Activated T-helper 2 cell treated with anti-CD3 and anti-CD28 coated beads, Interferon-gamma antibody, Interleukin-2, Interleukin-4, amounts not matched to agents 10 μg/mL and 5 μg/mL and 100 μg/mL, durations not matched to agents 14 hours and 24 hours and 36 hours (primary cell): ENCODE measurements at places on chromosomes 12 and 14. TPM values are rescaled to one million over a fixed set of nuclear protein-coding genes. Genes with fewer than 3 reads are reported as not detected.

Gene OVCH1
- not detected in 2 replicates for total RNA-seq

Gene SPIC
- total RNA-seq: not detected in 2 replicates

Gene NR4A1
- 134 and 139 TPM in 2 replicates for total RNA-seq

Gene RERGL
- not detected in 2 replicates for total RNA-seq

Gene GLS2
- total RNA-seq: 1.5 and 3.1 TPM in 2 replicates

Gene KRT5
- total RNA-seq: not detected in 2 replicates

Gene KCNMB4
- total RNA-seq: 0.37 and 0.55 TPM in 2 replicates

Gene TNFRSF1A
- total RNA-seq: 37.6 TPM in 2 replicates

Gene LRCOL1
- total RNA-seq: not detected in 2 replicates

Gene C1QL4
- not detected in 2 replicates for total RNA-seq

Gene SP1
- total RNA-seq: 66.4 and 67.9 TPM in 2 replicates

Gene OR4E1
- 0.07 TPM in 1 of 2 replicates, not detected in the other for total RNA-seq

- DNase-seq: no peak
These were observed 14.7 kb upstream of the NCOR2 start for GRCh38 chr12:124582108-124582424.

- no peak for DNase-seq
These were observed 16.3 kb upstream of the FLVCR2 start for GRCh38 chr14:75562089-75562488.

DNA sequence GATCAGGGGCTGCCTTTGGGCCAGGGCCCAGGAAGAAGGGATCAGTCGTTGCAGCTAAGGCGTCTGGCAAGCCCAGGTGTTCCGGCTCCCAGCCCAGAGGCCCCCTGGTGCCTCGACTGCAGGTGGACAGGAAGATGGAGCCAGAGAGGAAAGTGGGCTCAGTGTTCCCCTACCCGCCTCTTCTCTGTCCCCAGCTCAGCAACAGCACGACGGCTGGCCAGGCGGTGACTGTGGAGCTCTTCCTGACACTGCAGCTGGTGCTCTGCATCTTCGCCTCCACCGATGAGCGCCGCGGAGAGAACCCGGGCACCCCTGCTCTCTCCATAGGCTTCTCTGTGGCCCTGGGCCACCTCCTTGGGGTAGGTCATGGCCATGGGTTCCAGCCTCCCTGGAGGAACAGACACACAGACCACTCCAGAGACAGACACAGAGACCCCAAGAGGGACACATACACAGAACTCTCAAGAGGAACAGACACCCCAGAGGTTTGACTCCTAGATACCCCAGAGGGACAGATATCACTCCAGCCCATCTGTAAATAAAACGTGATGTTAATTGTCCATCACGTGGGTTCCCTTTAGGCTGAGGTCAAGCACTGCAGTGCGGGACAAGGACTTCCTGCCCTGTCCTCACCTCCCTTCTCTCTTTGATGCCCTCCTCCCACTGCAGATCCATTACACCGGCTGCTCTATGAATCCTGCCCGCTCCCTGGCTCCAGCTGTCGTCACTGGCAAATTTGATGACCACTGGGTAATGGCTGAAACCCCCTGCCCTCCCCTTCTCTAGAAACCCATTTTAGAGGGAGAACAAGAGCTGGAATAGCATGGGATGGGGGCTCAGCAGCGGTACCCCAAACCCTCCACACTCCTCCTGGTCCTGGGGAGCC is 3.7 kb downstream of the AQP2 start:
- DNase-seq: no peak

- DNase-seq: no peak
These were observed 55.3 kb downstream of the RIN3 start for GRCh38 chr14:92568621-92569479.

DNA sequence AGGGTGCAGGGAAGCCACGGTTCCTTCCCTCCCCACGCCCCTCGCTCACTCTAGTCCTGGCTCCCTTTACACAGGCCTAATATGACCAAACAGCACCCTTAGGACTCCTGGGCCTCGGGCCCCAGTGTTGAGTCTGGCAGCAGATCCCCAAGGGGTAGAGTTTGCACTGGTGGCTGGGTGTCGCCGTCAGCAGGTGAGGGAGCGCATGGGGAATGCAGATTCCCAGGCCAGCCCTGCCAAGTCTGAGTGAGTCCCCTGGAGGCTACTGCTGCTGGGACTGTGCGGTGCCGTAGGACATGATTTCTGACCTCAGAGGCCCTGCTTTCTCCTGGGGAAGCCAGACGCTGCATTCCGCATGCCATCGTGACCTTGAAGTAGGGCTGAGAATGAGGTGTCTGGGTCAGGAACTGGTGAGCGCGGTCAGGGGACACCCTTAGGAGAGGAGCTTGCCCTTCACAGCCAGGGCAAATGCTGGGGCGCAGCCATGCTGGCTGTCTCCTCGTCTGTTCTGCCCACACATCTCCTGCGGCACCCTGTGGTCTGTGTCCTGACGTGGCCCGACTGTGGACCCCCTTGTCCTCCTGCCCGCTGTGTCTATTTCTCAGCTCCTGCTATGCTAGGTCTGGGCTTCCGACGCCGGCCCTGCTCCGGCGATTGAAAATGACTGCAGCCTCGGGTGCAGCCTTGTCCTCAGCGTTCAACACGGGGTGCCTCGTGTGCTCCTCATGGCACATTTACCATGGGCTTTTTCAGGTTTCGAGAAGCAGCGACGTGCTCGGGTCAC is 37.6 kb upstream of the PRMT8 start:
- no peak for DNase-seq

- DNase-seq: no peak
These were observed 16.5 kb upstream of the KRT78 start for GRCh38 chr12:52865090-52865944.

DNA sequence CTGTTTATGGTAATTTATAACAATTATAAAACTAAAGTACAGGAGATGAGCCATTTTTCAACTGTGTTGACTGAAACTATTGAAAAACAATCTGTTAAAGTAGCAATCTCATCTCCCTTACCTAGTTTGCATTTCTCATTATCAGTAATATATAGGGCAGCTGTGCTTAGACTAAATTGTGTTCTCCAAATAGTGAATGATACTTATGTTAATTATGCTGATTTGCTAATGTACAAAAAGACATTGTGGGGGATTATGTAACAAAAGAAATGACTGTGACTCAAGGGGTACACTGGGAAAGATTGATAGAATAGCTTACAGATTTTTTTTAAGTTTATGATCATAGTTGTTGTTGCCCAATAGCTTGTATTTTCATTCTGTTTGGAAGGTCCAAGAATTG is 207.7 kb downstream of the FUT8 start:
- no peak for DNase-seq

DNA sequence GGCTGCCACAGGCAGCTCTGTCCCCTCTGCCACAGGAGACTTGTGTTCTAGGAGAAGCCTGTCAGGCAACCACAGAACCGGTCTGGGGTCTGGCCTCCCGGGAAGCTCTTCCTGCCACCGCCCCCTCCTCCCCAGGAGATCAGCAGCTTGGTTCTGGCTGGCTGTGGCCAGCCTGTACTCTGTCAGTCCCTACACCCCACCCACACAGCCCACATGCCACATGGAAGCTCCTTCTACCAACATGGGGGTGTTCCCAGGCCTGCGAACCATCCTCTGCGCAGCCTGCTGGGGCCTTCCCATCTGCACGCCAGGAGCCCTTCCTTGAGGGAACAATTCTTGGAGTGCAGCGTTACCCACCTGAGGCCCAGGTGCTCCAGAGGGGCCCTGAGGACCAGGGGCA is 16.8 kb downstream of the TMEM106C start:
- no peak for DNase-seq

GRCh38 chr12:94458877-94459727 is 565 bp downstream of the CEP83 start:
- DNase-seq: no peak

- DNase-seq: no peak
These were observed 37.0 kb upstream of the CCDC88C start for GRCh38 chr14:91454580-91454979.

- DNase-seq: no peak
These were observed 22.3 kb upstream of the PLEKHH1 start for GRCh38 chr14:67510836-67511235.

DNA sequence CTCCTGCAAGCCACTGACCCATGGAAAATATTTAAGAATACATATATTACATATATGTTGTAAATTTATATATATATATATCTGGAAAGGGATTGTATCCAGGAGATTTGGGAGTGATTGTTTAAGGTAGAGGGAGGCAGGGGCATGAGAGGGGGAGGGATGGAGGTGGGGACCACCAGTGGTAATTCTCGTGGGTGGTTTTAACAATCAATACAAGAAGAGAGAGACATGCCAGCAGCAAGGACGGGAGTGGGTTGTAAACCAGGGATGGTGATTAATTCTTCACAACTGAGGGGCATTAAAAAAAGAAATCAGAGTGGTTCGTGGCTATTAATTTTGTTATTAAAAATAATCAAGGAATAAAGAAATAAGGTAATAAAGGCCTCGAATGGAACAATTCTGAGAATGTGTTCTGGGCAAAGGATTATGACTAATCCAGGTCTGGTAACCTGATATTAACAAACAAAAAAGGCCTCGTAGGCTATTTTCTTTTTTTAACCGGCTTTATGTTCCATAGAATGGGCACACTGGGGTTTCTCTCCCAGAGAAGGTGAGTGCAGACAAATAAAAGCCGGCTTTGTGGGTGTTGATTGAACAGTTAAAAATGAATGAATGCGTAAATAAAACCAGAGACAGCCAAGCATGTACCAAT is 8.3 kb upstream of the RTL1 start:
- DNase-seq: no peak

DNA sequence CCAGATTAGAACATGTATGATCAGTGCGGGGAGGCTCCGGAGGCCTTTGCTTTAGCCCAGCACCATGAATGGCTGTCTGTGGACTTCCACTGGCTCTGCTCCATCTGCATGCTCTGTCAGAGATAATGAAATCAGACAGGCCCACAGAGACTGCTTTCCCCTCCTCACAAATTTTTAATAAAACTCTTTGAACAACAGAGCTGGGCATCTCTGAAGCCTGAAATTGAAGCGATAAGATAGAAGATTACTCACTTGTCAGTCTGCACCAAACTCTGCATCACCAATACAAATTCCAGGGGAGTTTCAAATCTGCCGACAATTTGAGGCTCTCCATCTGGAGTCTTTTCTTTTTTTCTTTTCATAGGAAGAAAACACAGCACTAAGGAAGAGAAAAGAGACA is 110.0 kb downstream of the DYRK2 start:
- DNase-seq: no peak

- DNase-seq: no peak
These were observed 6.4 kb downstream of the TTC6 start for GRCh38 chr14:37601865-37602264.

- DNase-seq: no peak
These were observed 24.3 kb downstream of the ASPG start for GRCh38 chr14:104109731-104110361.

GRCh38 chr14:88137327-88137726 is 132.4 kb downstream of the GPR65 start:
- no peak for DNase-seq

- DNase-seq: no peak
These were observed 622.9 kb downstream of the DIO2 start for GRCh38 chr14:79588398-79588797.

DNA sequence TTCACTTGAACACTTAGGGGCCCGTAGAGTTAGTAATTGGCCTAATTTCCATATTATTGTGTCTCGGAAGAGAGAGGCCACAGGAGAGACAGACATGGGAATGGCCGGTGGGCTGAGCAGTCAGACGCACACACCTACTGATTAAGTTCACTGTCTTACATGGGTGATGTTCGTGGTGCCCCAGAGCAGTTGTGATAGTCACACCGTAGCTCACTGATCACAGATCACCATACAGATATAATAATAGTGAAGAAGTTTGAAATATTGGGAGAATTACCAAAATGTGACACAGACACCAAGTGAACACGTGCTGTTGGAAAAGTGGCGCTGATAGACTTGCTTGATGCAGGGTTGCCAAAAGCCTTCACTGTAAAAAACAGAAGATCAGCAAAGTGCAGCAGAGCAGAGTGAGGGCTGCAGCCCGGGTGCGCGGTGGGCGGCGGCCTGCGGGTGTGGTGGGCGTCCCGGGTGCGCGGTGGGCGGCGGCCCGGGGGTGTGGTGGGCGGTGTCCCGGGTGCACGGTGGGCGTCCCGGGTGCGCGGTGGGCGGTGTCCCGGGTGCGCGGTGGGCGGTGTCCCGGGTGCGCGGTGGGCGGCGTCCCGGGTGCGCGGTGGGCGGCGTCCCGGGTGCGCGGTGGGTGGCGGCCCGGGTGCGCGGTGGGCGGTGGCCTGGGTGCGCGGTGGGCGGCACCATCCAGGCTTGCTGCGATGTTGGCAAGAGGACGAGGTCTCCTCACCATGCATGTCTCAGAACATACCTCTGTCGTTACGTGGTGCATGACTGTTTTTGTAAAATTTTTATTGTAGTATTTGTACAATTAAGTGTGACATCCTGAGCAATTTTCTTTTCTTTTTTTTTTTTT is 34.3 kb upstream of the TEX22 start:
- DNase-seq: no peak

GRCh38 chr12:95658386-95658785 is 107.1 kb upstream of the USP44 start:
- no peak for DNase-seq

DNA sequence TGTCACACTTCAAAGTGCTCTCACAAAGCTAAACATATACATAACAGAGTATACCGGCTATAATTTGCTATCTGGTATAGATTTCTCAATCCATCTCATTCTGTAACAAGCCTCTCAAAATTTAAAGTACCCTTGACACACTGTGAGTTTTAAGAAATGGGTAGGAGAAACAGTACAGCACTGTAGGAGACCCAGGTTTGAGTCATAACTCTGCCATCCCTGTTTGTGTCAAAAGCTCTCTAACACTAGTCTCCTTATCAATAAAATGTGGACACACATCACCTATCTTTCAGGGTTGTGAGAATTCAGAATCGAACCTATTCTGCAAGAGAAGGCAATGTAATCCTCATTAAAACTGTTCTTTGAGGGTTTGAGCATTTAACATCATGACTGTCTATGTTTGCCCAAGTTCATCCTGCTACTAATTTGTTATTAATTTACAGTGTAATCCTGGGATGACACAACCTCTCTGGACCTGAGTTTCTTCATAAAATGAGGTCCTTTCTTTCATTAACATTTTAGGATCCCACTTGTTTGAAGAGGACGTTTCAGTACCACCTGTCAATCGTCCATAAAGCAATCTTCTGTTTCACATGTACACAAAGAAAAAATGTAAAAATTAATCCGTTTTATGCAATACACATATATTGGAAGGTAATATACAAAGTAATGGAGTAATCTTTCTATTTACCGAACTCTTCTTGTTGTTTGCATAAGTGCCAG is 12.1 kb downstream of the SPTSSA start:
- DNase-seq: no peak

- no peak for DNase-seq
These were observed 26.7 kb upstream of the G2E3 start for GRCh38 chr14:30532264-30532663.
